ENCODE measurements at places on chromosomes 2 and 18.

DNA sequence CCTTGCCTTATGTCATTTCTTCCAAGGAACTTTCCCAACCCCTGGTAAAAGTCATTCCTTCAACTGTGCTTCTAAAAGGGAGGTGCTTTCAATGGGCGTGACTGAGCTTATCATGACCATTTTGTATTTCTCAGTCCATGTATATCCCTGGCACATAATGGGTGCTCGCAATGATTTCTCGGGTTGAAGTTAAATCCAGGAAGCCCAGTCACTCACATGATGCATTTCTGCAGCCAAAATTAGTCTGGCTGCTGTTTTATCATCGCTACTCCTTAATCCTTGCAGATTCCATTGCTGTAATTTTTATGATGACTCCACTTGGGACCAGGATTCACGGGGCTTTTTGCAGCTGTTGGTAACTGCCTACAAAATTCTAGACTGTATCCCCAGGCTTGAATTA lies 25.9 kb upstream of the RFX8 start:
- no peak for DNase-seq

DNA sequence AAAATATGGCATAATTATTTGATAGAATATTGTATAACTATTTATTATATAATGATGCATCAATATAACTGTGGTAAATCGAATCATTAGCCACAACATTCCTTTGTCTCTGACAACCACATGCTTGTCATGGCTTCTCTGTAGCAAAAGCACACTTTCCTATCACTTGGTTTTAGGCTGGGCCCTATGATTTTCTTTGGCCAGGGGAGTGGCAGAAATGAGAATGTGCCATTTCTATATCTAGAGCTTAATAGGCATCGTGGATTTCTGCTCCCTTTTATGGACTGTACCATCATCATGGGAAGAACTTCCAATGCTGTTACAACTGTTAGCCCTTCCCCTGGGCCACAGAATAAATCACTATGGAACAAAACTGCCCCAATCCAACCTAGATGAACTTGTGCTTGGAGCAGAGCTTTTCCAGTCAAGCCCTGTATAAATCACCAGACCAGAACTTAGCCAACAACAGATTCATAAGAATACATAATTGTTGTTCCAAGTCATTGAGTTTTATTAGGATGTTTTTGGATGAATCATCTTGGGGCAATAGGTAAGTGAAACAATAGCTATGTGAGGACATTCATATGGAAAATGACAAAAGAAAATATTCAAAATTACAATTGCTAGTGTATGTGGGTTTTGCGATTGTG lies 715.8 kb downstream of the ERBB4 start:
- no peak for DNase-seq

DNA sequence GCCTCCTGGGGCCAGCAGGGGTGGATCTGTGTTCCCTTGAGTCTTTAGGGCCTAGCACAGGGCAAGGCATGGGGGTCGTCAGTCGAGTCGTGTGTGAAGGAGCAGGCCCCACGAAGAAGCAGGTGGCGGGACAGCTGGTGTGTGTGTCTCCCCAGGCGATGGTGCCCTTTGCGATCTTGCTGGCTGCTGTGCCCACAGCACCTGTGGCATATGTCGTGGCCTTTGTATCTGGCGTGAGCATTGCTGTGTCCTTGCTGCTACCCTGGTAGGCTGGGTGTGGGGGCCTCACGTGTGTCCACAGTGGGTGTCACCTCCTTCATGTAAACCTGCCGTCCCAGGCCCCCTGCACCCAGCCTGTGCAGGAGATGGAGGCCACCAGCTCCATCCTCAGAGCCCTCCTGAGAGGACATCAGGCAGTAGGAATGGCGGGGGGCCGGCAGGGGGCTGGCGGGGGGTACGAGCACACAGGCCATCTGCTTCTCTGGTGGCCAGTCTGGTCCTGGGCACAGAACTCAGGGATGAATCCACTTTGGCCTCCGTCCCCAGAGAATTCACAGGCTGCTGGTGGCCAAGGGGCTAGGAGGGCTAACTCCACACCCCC lies 13.2 kb downstream of the MFSD2B start:
- DNase-seq: no peak

GRCh38 chr2:71581026-71581425 lies 127.7 kb downstream of the DYSF start:
- no peak for DNase-seq

- no peak for DNase-seq
Measured at GRCh38 chr18:79903787-79904356, 47.6 kb downstream of the SLC66A2 start.

DNA sequence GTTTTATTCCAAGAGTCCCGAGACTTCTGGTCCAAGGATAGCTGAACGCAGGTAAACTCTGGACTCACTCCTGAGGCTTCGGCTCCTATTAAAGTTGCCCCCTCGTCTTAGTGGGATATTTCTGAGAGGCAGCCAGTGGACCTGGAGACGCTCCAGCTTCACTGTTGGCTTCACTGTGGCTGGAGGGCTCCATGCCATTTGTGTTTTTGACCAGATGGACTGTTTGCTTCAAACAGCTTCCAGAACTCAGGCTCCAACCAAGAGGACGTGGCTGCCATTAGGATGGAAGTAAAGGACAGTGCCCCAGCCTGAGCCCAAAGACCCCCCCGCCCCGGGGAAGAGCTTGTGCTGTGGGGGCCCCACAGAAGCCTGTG lies 94.4 kb upstream of the LDAH start:
- no peak for DNase-seq

GRCh38 chr2:26059542-26059941 lies 25.7 kb downstream of the RAB10 start:
- no peak for DNase-seq

DNA sequence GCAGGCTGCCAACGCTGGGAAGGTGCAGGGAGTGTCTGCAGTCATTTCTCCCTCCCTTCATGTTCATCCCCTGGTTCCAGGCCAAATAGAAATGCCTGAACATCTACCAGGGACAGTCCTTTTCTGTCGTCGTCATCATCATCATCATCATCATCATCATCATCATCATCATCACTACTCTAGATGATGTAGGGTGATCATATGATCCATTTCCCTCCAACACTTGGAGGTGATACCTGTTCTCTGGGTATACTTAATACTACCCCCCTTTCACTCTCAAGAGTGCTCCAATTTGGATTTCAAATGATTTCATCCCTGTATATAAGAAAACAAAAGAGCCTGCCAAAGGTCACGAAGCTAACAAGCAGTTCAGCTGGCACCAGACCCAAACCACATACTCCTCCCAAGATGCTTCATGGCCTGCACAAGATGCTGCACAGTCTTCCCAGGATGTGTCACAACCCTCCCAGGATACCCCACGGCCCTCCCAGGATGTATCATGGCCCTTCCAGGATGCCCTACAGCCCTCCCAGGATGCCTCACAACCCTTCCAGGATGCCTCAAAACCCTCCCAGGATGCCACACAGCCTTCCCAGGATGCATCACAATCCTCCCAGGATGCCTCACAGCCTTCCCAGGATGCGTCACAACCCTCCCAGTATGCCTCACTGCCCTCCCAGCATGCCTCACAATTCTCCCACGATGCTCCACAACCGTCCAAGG lies 257.9 kb downstream of the DYSF start:
- DNase-seq: no peak

DNA sequence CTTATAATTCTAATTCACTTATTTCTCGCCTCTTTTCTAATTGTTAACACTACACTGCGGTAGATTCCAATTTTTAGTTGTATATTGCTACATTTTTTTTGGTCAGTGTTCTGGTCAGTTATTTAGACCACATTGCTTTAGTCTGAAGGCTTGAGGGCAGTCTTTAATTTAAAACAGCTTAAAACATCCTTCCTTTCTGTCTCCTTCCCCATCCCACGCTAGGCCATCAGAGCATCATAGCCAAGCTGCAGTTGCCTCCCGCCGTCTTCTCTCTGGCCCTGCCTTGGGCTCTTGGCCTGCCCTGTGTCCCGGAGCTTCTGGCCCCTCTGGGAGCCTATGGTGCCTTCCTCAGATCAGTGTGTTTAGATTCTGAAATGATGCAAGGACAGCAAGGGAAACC lies 52.6 kb upstream of the GLI2 start:
- no peak for DNase-seq

DNA sequence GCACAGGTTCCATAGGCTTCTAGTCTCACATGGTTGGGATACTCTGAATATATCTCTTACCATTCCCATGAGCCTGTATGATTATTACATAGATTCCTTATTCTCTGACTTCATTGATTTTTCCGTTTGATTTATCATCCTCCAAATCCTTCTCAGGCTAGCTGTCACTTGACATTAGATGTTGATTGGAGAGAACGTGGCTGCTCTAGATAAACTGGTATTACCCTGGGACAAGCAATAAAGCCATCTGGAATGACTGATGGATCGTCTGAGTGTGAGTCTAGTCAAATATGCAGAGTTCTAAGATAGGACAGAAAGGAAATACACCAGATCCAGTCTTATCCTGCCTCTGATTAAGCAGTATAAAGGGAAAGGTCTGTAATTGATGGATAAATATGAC lies 325.6 kb upstream of the EPHA4 start:
- no peak for DNase-seq

- DNase-seq: no peak
Measured at GRCh38 chr2:236671896-236672562, 102.4 kb downstream of the ACKR3 start.

GRCh38 chr18:13871701-13872100 lies 43.6 kb downstream of the MC2R start:
- DNase-seq: no peak

DNA sequence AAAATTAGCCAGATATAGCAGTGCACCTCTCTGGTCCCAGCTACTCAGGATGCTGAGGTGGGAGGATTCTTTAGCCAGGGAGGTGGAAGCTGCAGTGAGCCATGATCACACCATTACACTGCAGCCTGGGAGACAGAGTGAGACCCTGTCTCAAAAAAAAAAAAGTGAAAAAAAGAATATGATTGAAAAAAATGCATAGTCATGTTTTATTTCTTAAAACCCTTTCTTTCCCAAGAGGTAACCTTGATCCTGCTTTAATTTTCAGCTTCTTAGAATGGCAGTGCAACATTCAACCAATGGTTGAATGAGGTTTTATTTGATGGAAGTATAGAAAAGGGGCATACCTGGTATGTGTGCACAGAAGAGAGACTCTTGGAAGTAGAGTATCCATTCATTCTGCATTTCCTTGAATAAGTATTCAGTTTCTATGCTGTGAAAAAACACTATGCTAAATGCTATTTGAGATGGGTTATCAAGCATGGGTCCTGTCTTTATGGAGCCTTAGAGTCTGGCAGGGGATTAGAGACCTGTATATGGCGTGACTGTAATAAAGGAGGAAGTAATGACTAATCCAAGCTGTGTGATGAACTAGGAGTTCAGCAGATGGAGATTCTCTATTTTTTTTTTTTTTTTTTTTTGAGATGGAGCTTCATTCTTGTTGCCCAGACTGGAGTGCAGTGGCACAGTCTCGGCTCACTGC lies 146.3 kb downstream of the WDSUB1 start:
- no peak for DNase-seq

DNA sequence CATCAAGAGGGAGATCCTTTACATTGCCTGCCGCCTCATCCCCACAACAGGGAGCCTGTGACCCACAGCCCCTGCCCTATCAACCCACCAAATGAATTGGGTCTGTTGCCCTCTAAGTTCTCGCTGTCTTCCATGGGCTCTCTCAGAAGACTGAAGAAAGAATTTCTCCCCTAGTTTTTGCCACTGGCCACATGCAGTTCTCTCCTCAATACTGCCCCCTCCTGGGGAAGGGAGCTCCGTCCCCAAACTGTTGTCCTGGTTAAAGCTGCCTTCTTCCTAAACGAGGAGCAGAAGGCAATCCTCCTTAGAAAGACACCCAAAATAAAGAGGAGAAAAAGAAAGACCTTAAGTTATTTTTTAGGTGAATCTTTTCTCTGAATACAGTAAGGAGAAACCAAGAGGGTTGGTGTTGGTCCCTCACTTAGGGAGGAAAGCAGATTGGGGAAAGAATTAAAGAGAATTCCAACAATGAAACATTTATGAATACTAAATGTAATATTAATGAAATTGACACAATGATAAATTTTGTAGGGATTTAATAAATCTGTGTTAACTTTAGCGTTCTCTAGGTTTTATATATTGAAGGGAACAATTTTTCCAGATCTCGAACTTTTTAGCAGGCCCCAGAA lies 31.1 kb upstream of the SATB2 start:
- peak; percentile 36 for DNase-seq

DNA sequence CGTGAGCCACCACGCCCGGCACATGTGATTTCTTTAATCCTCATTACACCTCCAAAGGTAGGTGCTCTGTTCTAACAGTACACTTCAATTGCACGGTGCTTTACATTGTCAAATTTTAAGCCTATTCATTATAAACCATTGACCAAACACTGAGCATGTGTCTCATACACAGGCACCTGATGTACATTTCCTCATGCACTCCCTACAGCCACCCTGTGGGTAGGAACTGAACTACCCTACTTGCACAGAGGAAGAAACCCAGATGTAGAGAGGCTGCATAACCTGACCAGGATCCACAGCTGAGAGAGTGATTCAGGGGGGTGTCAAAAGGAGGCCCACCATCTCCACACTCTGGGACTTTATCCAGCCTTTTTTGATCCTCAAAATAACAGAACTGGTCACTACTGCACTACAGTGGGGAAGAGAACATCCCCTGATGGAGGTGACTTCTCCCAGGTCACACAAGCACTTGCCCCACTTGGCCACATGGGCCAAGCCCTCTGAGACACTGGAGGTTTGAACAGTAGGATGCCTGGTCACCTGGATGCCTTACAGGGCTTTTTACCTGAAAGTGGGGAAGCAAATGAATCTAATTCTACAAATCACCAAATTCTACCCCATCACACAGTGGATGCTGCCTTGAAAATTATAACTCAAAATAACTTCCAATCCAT lies 6.9 kb upstream of the DPYSL5 start:
- no peak for DNase-seq

DNA sequence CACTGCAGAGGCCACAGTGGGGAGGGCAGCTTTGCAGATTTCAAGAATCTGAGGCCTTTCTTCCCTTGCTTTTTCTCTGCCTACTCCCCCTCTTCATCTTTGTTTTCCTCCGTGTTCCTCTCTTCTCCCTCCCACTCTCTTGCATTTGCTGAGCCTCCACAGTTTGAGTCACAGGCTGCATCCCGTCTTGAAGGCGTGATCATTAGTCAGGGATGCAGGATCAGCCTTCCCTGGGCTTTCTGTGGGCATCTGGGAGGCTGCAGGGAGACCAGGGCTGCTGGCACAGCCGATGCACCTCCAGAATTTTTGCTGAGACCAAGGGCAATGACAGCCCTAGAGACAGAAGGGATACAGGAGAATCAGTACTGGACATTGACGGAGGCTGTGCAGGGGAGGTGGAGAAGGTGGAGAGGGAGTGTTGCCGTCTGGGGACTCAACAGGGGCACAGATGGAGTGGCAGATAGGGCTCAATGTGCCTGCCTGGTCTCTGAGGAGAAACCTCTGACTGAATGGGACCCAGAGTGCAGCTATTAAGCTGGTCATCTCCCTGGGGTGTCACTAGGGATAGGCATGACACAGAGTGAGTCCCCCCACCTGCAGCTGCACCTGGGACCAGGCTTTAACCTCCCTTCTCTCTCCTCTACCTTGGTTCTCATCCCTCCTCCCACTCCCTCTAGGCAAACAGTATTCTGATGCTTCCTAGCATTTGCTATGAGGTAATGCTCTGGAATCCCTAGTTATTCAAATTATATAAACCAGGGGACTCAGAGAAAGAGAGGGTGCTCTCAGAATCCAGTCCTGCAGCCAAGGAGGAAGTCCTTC lies 29.0 kb upstream of the DNAJC27 start:
- DNase-seq: no peak

- no peak for DNase-seq
Measured at GRCh38 chr2:48414640-48414979, 115.3 kb upstream of the STON1 start.

Measured in PC-9 (cell line).